A549 treated with Mapracorat at 1 μM for 4 hours (cell line): ENCODE measurements at places on chromosomes 13 and 19. TPM values are rescaled to one million over a fixed set of nuclear protein-coding genes. Genes with fewer than 3 reads are reported as not detected.

Gene DCLK1
- total RNA-seq = 0.96 to 1.2 TPM (median 1.0 TPM) in 5 replicates

Gene LACC1
- total RNA-seq = 2.9 to 3.4 TPM (median 3.1 TPM) in 5 replicates

Gene ONECUT3
- total RNA-seq = not detected in 5 replicates

Gene CRB3
- 3.1 to 5.0 TPM (median 4.8 TPM) in 5 replicates for total RNA-seq

Gene CAPS
- total RNA-seq = 0.74 to 1.2 TPM (median 0.95 TPM) in 5 replicates

Gene TNNT1
- 107 to 150 TPM (median 135 TPM) in 5 replicates for total RNA-seq

Gene NKPD1
- 0.33 to 0.73 TPM (median 0.57 TPM) in 5 replicates for total RNA-seq

Gene CEACAM7
- total RNA-seq = 0.07 to 0.15 TPM (median 0.12 TPM) in 4 of 5 replicates, not detected in the other

Gene SGCG
- total RNA-seq = not detected in 5 replicates

Gene SMIM44
- not detected in 5 replicates for total RNA-seq

Gene CLEC4M
- total RNA-seq = not detected in 5 replicates

Gene NXNL1
- not detected in 5 replicates for total RNA-seq

Gene ZNF112
- 1.5 to 2.3 TPM (median 2.1 TPM) in 5 replicates for total RNA-seq

Gene GNA15
- total RNA-seq = 0.08 TPM in 2 of 5 replicates, not detected in the others

Gene C13orf42
- total RNA-seq = not detected in 5 replicates

Gene CYP2S1
- total RNA-seq = 18.9 to 24.2 TPM (median 19.7 TPM) in 5 replicates

Gene C1QTNF9B
- not detected in 5 replicates for total RNA-seq

Gene FOSB
- total RNA-seq = 12.2 to 18.7 TPM (median 15.8 TPM) in 5 replicates

Gene ZNF525
- 0.30 to 0.70 TPM (median 0.49 TPM) in 5 replicates for total RNA-seq

Gene KLK6
- total RNA-seq = 0.19 to 0.51 TPM (median 0.36 TPM) in 5 replicates
